Activated CD8-positive, alpha-beta T cell treated with anti-CD3 and anti-CD28 coated beads, Interleukin-2, amount 10 ng/mL, durations not matched to agents 7 days and 5 days (primary cell): ENCODE measurements at places on chromosomes 3 and 15. TPM values are rescaled to one million over a fixed set of nuclear protein-coding genes. Genes with fewer than 3 reads are reported as not detected.

GRCh38 chr3:99534951-99535704 is 103.3 kb upstream of the COL8A1 start:
- no peak overlapping the region for H3K27ac ChIP-seq
- H3K4me1 ChIP-seq: no peaks in the 10 kb centered on the region
- no peak overlapping the region for H3K4me3 ChIP-seq
- no peaks in the 10 kb centered on the region for H3K27me3 ChIP-seq

Gene IGSF11
- total RNA-seq: 2.5 TPM

DNA sequence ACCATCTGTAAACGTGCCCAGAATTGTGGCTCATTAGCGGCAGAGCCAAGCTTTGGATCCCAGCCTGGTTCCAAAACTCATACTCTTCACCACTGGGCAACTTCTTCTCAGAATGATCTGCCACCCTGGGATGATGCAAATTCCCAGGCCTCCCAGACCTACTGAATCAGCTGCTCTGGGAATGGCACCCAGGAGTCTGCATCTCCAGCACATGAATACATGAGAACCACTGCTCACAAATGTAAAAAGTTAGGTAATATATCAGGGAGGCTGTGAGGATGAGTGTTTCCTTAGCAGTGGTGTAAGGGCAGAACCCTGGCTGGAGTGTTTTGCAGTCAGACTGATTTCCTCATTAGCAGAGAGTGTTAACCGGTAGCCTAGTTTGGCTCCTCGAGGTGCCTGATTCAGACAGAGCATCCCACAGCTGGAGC is 94.2 kb downstream of the LIPC start:
- H3K27me3 ChIP-seq: no peaks in the 10 kb centered on the region
- H3K36me3 ChIP-seq: no peaks in the 10 kb centered on the region
- peak overlapping the region; percentile 9 for H3K27ac ChIP-seq
- H3K4me3 ChIP-seq: no peak overlapping the region

Gene SLC24A5
- total RNA-seq: not detected

Gene ABHD6
- total RNA-seq: 4.4 TPM

GRCh38 chr3:41997702-41998550 is 36.0 kb upstream of the ULK4 start:
- H3K36me3 ChIP-seq: no peaks in the 10 kb centered on the region
- H3K27ac ChIP-seq: no peak overlapping the region
- H3K27me3 ChIP-seq: peaks cover 7% of the 10 kb centered on the region
- no peak overlapping the region for H3K4me3 ChIP-seq
- H3K4me1 ChIP-seq: peaks cover 4% of the 10 kb centered on the region

Gene TMEM40
- not detected for total RNA-seq

DNA sequence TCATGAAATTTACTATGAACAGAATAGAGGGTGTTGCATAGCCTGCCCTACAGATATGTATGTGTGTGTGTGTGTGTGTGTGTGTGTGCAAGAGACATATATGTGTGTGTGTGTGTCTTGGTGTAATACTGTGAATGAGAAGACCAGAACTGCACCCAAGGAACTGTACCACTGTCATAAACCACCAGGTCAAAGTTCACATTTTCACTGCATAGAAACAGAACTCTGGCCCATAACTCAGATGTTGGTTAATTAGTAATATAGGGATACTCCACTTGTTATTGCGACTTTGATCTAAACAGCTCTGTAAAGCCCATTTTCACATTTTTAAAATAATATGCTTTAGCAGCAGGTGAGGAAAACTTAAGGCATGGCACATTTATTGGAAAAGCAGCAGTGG is 111.8 kb downstream of the IGF2BP2 start:
- H3K27me3 ChIP-seq: peaks cover 23% of the 10 kb centered on the region
- no peak overlapping the region for H3K27ac ChIP-seq
- H3K36me3 ChIP-seq: no peaks in the 10 kb centered on the region
- H3K4me1 ChIP-seq: no peaks in the 10 kb centered on the region

DNA sequence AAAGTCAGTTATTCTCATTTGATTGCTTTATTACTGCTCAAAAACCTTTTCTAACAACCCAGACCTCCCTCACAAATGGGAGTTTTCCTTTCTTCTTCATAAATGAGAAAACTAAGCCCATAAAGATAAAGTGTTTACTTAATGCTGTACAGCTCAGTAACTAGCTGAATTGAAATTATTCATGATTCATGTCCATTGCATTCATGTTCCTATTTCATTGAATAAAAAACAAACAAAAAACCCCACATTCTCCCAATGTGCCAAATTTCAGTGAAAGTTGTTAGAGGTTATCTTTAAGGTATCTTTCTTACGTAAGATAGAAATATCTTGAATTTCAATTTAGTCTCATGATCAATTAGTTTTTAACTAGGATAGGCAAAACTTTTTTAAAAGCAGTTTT is 2.8 kb downstream of the PLSCR2 start:
- H3K27ac ChIP-seq: no peak overlapping the region
- no peak overlapping the region for H3K4me3 ChIP-seq
- peaks cover 22% of the 10 kb centered on the region for H3K4me1 ChIP-seq
- no peaks in the 10 kb centered on the region for H3K36me3 ChIP-seq

Gene SLC35G2
- total RNA-seq: 0.16 TPM

DNA sequence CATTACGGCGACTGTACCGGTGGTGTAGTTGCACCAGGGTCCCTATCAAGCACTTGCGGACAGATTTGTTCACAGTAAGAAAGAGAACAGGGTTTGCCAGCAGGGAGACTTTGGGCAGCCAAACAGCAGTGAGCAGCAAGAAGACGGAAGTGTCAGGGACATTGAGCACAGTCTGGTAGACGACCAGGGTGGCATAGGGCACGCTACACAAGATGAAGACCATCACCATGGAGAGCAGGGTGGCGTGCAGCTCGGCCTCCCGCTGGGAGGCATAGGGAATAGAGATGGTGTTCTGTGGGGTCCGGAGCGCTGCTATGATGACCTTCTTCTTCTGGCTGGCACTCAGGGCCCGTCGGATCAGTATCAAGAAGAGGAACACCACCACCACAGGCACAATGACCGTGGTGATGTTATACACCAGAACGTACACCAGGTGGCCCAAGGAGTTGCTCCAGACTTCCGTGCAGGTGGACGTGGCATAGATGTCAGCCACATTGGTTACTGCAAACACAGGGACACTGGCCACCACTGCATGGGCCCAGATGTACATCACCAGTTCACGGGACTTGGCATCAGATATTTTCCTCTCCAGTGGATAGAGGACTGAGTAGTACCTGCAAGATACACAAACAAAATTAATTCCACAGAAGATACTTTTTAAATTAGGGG is 19.1 kb upstream of the FSIP1 start:
- H3K4me1 ChIP-seq: no peaks in the 10 kb centered on the region
- no peak overlapping the region for H3K27ac ChIP-seq
- H3K27me3 ChIP-seq: peaks cover 27% of the 10 kb centered on the region
- no peak overlapping the region for H3K4me3 ChIP-seq
- peak; percentile 29 for DNase-seq
- no peaks in the 10 kb centered on the region for H3K36me3 ChIP-seq

DNA sequence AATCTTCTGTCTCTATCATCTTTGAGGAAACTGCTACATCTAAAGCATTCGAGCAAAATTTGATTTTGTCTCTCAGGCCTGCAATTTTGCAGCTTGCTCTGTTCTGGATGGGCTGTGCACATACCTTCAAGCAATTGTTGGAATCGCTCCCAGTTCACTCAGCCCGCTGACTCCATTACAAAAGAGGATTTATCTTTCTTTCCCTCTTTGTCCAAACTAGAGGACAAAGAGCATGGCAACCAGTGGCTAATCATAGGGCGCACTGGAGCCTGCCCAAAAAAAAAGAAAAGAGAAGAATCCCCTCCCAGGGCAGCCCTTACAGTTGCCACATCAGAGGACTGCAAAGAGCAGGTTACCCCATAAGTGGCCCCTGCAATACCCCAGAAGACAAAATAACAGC is 49.0 kb upstream of the DUT start:
- no peak overlapping the region for H3K27ac ChIP-seq

DNA sequence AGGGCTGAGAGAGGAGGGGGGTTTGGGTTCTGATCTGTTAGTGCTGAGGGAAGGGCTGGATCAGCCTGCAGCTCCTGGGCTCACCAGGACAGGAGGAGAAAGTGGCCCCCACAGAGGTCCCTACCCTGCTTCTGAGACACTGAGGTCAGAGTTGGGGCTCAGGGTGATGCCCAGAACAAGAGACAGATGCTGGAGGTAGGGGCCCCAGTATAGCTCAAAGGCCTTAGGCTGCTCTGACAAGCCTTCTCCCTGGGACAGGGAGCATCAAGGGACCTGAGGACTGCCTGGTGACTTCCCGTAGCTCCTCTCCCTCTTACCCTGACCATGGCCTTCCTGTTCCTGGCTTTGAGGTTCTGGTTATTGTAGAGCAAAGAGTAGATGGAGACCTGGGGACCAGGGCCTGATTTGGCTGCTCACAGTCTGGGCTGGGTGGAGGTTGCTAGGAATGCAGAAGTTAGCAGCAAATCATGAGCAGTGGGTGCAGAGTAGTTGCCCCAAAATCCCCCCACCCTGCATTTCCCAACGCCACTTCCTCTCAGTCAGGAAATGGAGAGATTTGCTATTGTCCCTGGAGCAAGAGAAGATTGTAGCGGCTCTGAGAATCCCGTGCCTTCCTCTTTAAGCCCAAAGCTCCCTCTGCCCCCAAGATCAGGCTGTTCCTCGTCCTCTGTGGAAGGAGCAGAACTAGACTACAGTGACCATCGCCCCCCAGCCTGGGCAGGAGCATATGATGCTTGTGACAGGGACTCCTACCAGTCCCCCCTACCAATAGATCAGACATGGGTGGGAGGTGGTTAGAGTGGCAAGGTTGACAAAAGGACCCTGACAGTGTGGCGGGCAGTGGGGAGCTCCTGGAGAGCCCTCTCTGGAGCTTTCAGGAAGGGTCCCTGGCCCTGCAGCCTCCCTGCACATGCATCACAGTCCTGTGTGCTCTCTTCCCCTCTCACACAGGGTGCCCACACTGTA is 47.4 kb upstream of the SEC22A start:
- H3K27me3 ChIP-seq: no peaks in the 10 kb centered on the region
- no peaks in the 10 kb centered on the region for H3K4me1 ChIP-seq
- H3K36me3 ChIP-seq: peaks cover 31% of the 10 kb centered on the region
- no peak overlapping the region for H3K4me3 ChIP-seq

Gene GOLGA6L9
- 2.3 TPM for total RNA-seq
